Activated T-cell treated with anti-CD3 and anti-CD28 coated beads, Interleukin-2, amount 50 U/mL, for 24 hours (primary cell): ENCODE measurements at places on chromosomes 6 and 20.
A peak's percentile ranks its signal among the peaks of the same experiment; 100 is the strongest.

GRCh38 chr6:163354085-163354484 lies 60.4 kb upstream of the QKI start:
- DNase-seq: no peak

- no peak for DNase-seq
Measured at GRCh38 chr6:110327391-110327790, 30.8 kb downstream of the METTL24 start.

DNA sequence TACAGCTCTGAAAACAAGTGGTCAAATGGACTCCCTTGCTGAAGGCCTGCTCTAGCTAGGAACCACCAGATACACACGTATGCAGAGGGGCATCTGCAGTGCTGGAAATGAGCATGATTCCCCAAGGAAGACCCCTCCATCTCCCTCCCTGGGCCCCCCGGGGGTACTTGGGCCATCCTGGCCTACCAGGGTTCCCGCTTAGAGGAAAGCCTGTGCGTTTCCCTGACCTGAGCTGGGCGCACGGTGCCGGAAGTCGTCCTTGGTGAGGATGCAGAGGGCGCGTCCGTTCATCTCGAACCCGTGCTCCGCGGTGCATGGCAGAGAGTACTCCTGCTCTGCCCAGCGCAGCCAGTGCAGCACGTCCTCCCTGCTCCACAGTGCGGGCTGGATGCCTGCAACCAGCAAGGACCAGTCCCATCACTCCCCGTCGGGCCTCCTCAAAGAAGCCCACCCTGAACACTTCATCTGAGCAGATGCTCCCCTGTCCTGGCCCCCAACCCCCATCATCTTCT lies 11.8 kb downstream of the ETV7 start:
- DNase-seq: peak; percentile 12

DNA sequence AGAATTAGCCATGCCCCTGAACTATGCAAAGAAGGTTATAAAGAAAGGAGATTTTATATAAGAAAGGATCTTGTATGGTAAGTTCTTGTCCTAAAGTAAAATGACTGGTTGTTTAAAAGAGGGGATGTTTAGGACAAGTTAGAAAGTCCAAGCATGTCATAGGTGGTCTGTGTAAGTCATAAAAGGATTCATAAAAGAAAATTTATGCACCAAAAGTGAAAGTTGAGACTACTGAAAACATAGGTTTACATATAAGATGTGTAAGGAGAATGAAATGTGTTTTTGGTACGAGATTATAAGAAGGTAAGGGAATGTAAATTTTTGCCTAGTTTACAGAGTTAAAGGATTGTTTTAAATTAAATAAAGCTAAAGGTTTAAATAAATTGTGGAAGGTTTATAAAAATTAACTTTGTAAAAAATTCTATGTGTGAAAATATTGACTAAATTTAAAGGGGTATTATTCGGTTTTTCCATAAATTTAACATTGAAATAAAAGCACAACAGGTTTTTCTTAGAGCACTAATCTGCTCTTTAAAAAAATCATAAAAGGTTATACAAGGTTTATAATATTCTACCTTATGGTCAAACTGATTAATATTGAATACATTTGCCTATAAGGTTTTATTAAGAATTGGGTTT lies 93.6 kb upstream of the UST start:
- DNase-seq: no peak

DNA sequence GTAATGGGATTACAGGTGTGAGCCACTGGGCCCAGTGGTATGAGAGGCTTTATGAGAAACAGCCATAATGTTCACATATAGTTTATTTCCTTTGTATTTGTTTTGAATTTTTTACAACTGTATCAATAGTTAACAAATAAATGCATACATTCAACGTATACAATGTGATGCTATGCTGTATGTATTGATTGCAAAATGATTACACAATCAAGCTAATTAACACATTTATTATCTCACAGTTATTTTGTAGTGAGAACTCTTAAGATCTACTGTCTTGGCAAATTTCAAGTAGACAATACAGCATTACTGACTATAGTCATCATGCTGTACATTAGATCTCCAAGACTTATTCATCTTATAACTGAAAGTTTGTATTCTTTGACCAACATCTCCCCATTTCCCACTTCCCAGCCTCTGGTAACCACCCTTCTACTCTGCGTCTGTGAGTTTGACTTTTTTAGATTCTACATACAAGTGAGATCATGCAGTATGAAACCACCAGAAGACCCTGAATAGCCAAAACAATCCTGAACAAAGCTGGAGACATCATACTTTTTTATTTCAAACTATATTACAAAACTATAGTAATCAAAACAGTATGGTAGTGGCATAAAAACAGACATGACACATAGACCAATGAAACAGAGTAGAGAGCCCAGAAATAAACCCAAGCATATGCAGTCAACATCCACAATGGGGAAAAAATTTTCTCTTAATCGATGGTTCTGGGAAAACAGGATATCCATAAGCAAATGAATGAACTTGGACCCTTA lies 157.2 kb upstream of the RREB1 start:
- DNase-seq: no peak

DNA sequence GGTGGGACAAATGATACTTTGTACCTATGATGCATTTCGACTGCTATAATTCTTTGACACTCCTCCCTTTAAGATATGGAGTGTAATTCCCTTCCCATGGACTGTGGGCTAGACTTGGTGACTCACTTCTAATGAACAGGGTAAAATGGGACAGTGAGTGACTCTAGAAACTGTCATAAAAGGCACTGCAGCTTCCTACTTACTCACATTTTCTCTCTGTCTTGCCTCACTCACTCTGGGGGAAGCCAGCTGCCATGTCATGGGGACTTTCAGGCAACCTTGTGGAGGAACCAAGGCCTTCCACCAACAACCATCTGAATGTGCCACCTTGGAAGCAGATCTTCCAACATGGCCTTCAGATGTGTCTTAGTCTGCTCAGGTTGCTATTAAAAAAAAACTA lies 12.9 kb upstream of the GFOD1 start:
- no peak for DNase-seq

- no peak for DNase-seq
Measured at GRCh38 chr6:87146363-87146762, 9.0 kb upstream of the ZNF292 start.

GRCh38 chr20:63547725-63548480 lies at the start of gene SRMS:
Gene SRMS (minus strand): TSS chr20:63547749. CDS start chr20:63547463, 286 bp downstream.
- no peak for DNase-seq

DNA sequence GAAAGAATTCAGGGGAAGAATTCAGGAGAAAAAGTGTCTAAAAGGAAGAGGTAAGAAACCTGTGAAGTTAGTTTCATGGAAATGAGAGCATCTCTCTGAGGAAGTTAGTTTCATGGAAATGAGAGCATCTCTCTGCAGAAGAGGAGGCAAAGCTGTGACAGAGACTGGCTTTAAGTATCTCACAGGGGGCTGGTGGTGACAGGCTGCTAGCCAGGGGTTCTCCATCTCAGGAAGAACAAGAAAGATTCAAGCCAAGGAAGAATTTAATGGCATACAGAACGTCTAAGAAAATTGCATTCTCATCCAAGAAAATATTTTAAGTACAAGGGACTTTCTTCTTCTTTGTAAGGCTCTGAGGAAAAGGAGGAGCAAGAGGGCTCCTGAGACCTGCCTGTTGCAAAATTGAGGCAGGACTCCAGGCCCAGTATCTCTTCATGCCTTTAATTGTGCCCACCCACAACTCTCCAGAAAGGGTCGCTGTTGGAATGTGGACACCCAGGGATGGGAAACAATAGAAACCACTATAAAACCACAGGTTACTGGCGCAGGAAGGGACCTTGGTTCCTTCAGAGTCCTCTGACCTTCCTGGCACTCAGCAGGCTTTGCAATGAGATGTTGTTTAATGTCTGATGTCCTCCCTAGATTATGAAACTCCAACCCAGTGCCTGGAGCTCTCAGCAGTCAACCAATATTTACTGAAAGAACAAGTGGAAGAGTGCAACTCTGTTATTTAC lies 136.8 kb downstream of the FNDC1 start:
- DNase-seq: no peak

DNA sequence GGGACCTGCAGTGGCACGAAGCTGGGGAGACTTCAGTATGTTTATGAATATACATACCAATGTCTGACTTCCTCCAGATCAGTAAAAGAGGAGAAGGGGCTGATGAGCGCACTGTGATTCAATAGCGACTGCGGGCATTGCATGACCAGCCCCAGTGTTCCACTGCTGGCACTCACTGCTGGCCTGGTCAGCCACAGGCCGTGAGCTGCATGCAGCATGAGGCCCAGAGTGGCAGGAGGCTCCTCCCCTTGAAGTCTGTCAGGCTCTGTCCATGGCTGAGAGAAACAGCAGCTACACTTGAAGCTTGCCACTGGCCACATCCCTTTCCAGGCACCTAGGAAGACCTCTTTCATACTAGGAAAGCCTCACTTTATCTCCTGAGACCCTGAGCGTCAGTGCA lies 265.9 kb upstream of the CDYL start:
- DNase-seq: no peak

- no peak for DNase-seq
Measured at GRCh38 chr6:140830666-140831065, 1302.1 kb upstream of the GJE1 start.

DNA sequence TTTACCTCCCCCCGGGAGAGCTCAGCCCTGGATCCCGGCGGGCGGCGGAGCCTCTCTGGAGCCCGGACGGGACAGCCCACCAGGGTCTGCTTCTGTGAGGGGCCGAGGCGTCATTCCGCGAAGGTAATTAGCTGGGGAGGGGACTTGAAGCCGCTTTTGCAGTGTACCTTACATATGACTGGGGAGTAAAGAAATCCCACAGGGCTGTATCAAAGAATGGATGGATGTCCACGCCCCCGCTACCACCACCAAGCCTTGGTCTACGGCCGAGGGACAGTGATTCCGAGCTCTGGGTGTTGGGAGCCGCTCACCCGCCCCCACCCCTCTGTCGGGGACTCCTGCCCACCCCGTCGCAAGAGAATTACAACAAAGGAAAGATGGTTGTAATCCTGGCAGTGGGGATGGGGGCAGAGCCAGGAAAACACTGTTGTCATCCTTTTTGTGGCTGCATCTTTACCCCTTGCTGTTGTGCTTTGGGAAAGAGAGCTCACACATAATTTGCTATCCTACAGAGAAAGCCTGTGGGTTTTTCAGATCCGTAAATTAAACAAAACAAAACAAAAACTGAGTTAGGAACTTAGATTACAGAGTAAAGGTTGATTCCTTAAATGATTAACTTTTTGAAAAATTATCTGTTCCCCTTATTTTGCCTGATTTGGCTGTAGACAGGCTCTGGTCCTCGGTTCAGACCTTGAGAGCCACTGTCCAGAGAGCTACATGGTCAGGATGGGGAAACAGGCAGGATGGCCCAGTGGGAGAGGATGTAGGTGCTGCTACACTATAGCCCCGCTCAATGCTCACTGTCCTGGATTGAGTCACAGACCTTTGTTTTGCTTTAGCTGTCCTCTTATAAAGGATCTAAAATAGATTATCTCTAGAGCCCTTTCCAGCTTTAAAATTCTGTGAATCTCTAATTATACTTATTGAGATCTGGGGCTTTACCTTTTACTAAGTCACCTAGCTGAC lies 997 bp upstream of the FBXO30 start:
- no peak for DNase-seq

DNA sequence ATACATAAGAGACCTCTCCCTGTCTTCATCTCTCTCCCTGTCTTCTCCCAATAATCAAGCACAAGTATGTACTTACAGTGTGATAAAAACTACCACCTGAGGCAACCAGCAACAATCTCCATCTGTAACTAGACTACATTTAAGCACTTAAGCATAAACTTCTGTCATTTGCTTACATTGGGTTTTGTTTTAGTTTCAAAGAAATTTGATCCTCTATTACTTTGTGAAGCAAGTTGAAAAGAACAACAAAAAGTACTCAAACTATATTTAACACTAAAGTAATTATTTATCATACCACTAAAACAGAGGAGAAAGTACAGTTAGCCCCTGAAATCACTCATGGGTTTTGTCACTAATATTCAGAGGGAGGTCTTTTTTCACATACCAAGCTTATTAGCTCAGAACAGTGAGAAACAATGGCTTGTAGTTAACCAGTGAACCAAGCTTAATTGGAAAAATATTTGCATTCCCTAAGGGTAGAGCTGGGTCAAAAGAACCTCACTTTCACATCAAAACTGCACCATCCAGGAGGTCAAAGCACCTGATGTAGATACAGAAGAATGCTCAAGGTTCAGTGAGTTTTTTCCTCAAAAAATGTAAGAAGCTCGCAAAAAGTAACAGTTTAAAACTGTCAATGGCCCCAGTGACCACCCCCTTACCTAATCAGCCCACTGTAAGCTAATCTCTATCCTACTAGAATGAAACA lies 34.1 kb downstream of the DCDC2 start:
- DNase-seq: no peak

GRCh38 chr6:14275493-14275851 lies 157.9 kb downstream of the CD83 start:
- no peak for DNase-seq
